ENCODE measurements at places on chromosomes 12 and 14. TPM values are rescaled to one million over a fixed set of nuclear protein-coding genes. Genes with fewer than 3 reads are reported as not detected.

ARHGEF25 gene
- 1.5 TPM for total RNA-seq

DNA sequence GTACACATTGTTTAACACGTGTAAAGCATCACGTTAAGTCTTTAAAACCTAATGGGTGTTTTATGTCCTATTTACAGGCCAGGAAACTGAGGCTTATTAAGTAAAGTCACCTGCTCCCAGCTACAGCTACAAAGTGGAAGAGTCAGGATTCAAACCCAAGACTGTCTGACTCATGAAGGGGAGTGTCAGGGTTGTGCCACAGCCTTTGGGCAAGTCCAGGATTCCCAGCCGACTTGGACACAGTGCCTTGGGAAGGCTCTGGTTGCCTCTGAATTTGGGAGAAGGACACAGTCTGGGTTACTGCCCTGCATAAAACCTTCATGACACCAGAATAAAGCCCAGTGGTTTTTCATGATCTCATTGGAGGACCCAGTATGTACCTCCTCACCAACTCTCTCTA is 7.3 kb downstream of the RNU4-2 start:
- DNase-seq = no peak

GRCh38 chr12:122944605-122945592 is 21.4 kb downstream of the ABCB9 start:
- no peak for DNase-seq

DNA sequence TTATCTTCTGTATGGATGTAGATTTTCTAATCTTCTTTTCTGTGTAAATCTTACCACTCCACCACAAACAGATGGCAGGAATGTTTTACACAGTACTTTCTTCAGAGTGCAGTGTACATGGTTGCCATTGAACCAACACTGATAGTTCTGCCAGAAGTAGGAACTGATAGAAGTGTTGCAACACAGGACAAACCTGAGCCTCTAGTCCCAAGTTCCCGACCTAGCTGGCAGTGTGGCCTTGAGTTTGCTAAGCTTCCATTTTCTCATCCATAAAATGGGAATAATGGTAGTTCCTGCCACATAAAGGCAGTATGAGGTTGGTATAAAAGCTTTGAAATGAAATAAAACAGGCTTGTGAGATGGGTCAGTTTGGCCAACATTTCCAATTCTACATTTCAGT is 50.8 kb upstream of the SAV1 start:
- no peak for DNase-seq

GRCh38 chr14:67490196-67490595 is 1.7 kb upstream of the TMEM229B start:
- DNase-seq = no peak

DNA sequence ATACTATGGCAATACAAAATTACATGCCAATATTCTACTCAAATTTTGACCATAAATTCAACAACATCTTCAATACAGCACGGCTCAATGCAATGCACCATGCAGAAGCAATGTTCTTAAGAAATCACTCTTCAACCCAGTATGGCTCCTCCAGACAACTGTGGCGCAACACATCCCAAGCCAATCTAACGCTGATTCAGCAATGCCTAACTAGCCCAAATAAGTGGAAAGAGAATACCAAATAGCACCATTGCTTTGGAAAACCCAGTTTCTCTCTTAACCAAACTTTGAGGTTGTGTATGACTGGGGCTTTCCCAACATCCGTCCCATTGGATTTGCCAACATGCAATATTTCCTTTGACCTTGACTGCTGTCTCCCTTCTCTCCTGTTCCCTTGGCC is 211.1 kb upstream of the TBX3 start:
- no peak for DNase-seq

PTCSC3 gene
- total RNA-seq = not detected

PAWR gene
- 33.3 TPM for total RNA-seq

DNA sequence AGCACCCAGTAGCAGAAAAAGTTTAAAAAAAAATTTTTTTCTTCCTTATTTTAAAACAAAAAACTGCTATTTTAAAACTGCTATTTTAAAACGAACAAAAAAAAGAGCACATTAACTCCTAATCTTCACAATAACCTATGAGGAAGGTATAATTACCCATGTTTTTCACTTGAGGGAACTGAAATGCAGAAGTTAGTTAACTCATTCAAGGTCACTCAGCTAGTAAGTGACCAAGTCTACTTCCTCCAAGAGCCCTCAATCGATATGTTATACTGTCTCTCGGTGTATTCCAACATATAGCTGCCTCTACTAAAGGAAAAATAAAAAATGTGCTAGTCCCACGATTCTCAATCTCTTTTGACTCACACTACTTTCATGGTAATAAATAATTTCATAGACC is 7.8 kb downstream of the RPAP3 start:
- no peak for DNase-seq

DNA sequence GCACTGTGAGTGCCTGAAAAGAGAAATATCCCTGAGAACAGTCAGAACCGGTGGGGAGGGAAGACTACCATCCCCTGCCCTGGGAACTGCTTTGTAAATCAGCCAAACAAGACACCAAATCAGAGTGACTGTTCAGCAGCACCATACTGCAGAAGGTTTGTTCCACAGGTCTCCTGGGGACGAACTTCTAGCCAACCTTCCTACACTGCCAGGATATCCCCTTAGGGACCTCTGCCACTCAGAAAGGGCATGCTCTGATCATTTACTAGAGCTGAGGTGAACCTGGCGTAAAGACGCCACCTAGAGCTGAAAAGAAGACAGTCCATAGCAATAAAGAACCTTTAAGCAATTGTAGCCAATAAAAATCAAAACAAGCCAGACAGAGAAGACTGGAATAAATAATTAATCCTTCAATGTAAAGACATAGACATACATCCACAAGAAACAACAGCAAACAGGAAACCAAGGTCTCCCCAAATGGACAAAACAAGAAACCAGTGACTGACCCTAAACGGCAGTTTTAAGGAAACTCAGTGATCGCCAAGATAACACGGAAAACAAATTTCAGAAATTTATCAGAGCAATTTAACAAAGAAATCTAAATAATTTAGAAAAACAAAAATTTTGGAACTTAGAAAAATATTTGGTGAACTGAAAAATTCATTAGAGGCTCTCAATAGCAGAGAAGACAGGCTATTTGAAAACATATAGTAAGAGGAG is 228.1 kb upstream of the AMIGO2 start:
- DNase-seq = peak; percentile 61

- no peak for DNase-seq
Observed at GRCh38 chr14:90460136-90460535, 63.3 kb downstream of the CALM1 start.

LBHD2 gene
- not detected for total RNA-seq

- DNase-seq = no peak
Observed at GRCh38 chr12:53709671-53710070, 17.6 kb downstream of the CALCOCO1 start.

ZDHHC22 gene
- not detected for total RNA-seq

- no peak for DNase-seq
Observed at GRCh38 chr12:193261-193660, 20.7 kb downstream of the SLC6A12 start.
